ENCODE measurements at places on chromosomes 6 and 20. TPM values are rescaled to one million over a fixed set of nuclear protein-coding genes. Genes with fewer than 3 reads are reported as not detected.

GRCh38 chr6:8539453-8539852, 104.1 kb upstream of the SLC35B3 start:
- DNase-seq = peak; percentile 47

GRCh38 chr20:36336954-36337704, 31.0 kb downstream of the DLGAP4 start:
- no peak for DNase-seq

DNA sequence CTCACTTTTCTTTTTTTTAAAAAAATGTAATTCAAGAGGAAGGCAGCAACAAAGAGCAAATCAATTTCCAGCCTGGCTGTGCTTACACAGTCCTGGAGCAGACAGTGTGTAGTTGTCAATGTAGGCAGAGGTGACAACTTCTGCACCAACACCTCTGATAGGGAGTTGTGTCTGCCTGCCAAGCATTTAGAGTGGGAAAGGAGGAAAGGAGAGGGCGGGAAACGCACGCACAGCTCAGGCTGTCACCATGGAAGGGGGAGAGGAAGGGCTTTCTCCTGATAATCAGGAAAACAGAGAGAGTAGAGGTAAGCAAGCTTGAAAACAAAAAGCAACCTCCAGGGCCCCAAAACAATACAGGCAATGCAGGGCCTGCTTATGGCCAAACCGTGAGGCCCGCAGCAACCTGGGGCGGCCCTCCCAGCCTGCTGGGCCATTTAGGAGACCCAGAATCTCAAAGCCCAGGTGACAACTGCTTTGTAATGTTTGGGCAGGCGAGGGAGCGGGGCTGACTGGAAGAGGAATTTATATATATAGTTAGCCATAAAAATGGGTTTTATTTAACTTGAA, 41.5 kb upstream of the GFOD1 start:
- DNase-seq = no peak

DNA sequence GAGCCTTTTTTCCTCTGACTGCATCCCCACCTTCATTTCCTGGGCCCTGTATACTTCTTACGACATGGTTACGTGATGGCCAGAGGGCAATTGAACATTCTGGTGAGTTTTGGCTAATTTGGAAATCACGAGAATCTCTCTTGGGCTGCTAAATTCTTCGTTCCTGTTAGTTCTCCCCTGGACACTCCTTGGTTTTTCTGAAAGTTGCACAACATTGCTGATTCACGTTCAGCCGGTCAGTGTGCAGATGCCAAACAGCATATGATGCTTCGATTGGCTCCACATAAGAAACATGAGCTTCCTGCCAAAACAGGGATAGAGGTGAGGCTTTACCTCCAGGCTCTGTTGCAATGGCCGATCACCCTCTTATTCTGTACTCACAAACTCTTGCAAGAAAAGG, 119.4 kb upstream of the LY86 start:
- DNase-seq = no peak

DNA sequence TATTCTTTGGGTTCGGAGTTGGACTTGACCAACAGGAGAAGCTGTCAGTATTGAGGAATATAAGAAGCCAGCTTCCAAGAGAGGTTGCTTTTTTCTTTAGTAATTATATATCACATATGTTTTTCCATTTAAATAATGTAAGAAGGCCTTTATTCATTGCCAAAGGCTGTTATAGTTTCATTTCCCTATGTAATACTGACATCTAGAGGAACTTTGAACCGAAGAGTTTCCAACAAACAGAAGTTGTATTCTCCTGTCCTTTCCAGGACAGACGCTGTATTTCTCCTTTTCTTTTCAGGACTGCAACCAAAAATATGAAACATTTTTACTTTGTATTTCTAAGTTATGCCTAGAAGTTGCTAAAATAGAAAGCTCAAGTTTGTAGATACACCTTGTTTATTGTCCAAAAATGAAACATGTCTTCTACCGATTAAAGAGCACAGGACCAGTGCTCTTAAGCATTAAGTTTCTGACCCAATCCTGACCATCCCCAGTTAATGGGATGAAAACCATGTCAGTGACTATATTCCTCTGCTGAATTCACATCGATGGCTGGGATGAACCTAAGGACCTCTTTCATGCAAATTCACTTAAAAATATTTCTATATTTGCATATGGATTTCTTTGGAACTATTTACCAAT, 55.1 kb downstream of the MYLK4 start:
- DNase-seq = peak; percentile 51

DNA sequence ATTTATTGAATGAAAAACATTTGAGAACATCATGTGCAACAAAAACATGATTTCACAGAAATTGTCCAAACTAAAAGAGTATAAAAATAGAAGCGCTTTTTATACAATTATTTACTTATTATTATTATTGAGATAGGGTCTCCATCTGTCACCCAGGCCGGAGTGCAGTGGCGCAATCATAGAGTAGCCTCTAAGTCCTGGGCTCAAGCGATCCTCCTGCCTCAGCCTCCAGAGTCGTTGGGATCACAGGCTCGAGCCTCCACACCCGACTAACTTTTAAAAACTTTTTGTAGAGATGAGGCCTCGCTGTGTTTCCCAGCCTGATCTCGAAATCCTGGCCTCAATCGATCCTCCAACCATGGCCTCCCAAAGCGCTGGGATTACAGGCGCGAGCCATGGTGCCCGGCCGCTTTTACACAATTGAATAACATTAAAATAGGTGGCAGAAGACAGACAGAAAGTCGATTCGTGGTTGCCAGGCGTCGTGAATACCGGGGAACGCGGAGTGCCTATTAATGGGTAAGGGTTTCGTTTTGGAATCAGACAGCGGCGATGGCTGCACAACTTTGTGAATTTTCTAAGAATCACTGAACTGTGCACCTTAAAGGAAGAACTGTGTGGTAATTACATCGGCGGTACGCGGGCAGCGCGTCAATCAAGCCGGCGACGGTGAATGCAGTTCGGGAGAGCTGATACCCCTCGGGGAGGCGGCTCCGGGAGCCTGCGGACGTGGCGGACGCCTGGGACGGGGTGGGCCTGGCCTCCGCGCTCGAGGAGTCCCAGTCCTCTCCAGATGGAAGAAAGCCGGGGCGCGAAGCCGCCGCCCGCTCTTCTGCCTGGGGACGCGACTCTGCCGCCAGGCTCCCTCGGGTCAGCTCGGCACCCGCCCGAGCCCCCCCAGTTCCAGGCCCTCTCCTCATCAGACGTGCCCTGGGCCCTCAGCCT, 807 bp downstream of the TBC1D20 start:
- DNase-seq = no peak

DNA sequence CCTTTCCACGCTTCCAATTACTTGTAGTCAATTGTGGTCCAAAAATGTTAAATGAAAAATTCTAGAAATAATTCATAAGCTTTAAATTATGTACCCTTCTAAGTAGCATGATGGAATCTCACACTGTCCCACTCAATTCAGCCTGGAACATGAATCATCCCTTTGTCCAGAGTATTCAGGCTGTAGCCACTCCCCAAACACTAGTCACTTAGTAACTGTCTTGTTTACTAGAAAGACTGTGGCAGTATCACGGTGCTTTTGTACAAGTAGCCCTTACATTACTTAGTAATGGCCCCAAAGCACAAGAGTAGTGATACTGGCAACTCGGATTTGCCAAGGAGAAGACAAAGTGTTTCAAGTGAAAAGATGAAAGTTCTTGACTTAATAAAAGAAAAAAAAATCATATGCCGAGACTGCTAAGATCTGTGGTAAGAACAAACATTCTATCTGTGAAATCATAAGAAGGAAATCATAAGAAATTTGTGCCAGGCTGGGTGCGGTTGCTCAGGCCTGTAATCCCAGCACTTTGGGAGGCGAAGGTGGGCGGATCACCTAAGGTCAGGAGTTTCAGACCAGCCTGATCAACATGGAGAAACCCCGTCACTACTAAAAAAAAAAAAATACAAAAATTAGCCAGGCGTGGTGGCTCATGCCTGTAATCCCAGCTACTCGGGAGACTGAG, 168.5 kb upstream of the SIM1 start:
- peak; percentile 97 for DNase-seq

- no peak for DNase-seq
Observed at GRCh38 chr6:169221264-169221663, 32.4 kb downstream of the THBS2 start.

- DNase-seq = peak; percentile 54
Observed at GRCh38 chr6:26021001-26021349, 58.4 kb downstream of the TRIM38 start.

- DNase-seq = peak; percentile 100
Observed at GRCh38 chr6:80454197-80454596, 347.7 kb downstream of the BCKDHB start.

GRCh38 chr6:44660561-44661220, 273.2 kb downstream of the CDC5L start:
- no peak for DNase-seq

DNA sequence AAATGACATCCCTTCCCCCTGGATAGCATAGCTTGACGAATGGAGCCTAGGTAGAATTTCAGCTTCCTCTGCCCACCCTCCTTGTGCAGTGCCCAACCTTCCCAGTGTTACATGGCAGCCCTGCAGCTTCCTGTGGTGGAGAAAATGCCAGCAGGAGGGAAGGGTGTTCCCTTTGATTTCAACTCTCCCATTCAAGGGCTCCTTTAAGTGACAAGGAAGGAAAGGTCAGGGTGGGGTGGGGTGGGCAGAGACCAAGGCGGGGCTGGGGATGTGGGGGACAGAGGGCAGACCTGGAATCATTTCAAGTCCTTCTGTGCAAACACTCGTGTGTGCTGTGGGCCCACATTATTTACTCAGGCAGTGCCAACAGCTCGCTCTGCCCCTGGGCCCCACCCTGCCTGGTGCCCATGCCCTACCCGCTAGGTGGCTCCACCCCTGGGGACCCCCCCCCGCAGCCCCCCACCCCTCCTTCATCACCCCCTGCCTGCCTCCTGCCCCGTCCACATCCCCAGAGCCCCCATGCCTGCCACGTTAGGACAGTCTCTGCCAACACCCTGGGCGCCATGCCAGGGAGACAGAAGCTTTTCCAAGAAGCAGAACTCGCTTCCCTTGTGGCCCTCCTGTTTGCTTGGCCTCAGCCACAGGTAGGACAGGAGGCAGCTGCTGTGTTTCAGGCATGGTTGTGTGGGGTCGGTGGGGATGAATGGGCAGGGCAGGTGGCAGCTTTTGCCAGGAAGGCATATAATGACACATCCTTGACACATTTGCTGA, 9.4 kb downstream of the SPDEF start:
- DNase-seq = peak; percentile 49

GRCh38 chr6:25954756-25955155, 7.8 kb upstream of the TRIM38 start:
- no peak for DNase-seq

DNA sequence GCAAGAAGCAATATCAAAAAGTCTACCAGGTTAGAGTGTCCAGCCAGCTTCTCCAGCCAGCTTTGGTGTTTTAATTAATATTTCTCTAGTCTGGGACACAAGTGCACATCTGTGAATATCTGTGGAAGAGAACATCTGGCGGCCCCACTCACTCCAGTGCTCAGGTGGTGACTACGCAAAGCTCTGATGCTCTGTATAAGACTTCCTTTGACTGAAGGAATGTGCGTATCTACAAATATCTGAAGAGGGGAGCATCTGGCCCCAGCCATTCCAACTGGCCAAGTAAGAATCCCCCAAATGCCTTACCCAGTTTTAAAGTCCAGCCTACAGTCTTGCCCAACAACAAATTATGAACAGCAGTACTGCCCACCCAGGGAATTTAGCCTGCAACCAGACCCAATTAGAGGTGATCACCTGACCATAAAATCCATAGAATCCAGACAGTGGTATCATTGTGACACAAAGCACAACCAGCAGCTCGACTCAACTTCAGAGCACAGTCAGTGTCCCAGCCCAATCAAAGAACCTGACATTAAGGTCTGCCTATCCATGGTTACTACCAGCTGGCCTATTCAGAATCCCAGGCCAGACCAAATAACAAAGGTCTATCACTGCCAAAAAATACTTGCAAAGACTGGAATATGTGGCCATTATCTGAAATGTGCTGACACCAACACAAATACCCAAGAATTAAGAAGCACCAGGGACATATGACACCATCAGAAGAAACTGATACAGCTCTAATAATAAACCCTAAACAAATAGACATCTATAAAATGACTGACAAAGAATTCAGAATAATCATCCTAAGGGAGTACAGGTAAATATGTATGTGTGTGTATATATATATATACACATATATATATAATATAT, 76.1 kb upstream of the MANEA start:
- DNase-seq = no peak

- no peak for DNase-seq
Observed at GRCh38 chr6:30640481-30640880, 6.5 kb upstream of the C6orf136 start.

DNA sequence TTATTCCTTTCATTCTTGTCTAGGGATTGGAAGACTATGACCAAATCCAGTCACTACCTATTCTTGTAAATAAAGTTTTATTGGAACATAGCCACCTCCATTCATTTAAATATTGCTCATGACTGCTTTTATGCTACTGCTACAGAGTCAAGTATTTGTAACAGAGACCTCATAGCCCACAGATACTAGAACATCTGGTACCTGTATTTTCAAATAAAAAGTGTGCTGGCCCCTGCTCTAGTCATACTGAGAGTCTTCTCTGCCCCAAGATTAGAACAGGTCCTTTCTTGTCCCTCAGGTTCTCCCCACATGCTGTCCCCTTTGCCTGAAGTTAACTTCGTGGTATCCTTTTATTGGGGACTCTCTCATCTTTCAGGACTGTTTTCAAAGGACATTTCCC, 422.3 kb downstream of the CBLN4 start:
- DNase-seq = no peak

DNA sequence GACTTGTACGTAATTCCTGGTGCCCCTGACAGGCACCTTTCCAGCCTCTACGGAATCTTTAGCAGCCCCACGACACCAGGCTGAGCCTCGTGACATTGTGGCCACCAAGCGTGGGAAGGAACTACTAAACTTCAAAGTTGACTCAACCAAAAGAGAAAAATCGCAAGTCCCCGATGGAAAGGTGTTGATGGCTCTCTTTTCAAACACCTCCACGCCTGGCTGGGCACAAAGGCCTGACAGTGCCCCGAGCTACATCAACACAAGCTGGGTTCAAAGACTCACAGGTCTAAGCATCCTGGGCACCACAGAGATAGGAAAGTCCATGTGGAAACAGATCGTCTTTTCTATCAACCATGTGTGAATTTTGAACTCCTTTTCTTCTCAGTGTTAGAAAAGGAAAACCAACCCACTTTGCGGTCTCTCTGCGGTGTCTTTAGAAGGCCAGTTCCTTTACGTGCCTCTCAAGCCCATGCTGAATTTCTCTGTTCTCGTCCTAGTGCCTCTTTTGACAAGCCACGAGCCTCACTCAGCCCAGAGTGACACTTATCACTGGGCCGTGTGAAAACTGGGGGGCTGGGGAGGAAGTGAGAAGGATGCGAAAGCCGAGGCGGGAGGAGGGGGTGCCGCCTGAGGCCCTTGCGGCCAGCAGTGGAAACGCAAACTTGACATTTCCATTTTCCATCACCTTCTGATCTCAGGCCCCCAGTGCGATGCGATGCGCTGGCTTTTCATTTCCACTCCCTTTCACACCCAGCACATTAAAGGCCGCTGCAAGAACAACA, 59.4 kb downstream of the GFOD1 start:
- peak; percentile 9 for DNase-seq

- no peak for DNase-seq
Observed at GRCh38 chr20:54619181-54619580, 143.8 kb downstream of the DOK5 start.

GRCh38 chr6:51678905-51679620, 408.4 kb downstream of the PKHD1 start:
- DNase-seq = peak; percentile 72

LGSN gene
- 0.10 TPM for total RNA-seq

ZNF322 gene
- total RNA-seq = 12.9 TPM

TMC2 gene
- total RNA-seq = not detected

PTCRA gene
- not detected for total RNA-seq

TRERF1 gene
- total RNA-seq = 0.35 TPM

ENPP5 gene
- total RNA-seq = 9.3 TPM

SYTL3 gene
- 10.3 TPM for total RNA-seq

HAO1 gene
- not detected for total RNA-seq

ANGPT4 gene
- total RNA-seq = not detected

PRND gene
- not detected for total RNA-seq

Measured in renal cortical epithelial cell (primary cell).